ENCODE measurements at places on chromosomes 5 and 9. TPM values are rescaled to one million over a fixed set of nuclear protein-coding genes. Genes with fewer than 3 reads are reported as not detected.

The OBP2B gene
- not detected for total RNA-seq

DNA sequence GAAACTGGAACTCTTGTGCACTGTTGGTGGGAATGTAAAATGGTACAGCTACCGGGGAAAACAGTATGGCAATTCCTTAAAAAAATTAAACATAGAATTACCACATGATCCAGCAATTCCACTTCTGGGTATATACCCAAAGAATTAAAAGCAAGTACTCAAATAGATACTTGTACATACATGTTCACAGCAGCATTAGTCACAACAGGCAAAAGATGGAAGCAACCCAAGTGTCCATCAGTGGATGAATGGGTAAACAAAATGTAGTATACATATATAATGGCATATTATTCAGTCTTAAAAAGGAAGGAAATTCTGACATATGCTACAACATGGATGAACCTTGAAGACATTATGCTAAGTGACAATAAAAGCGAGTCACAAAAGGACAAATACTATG, 7.4 kb upstream of the SLC22A5 start:
- no peak for DNase-seq

The PTPN3 gene
- not detected for total RNA-seq

The ZFP2 gene
- total RNA-seq = not detected

DNA sequence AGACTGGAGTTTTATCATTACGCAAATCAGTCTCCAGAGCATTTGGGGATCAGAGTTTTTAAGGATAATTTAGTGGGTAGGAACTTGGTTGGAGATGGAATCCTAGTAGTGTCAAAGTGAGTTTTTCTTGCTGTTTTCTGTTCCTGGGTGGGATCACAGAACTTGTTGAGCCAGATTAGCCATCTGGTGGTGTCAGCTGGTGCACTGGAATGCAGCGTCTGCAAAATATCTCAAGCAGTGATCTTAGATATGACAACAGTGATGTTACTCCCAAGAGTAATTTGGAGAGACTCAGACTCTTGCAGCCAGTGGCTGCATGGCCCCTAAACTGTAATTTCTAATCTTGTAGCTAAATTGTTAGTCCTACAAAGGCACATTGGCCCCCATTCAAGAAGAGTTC, 1257.8 kb downstream of the MAT2B start:
- no peak for DNase-seq

DNA sequence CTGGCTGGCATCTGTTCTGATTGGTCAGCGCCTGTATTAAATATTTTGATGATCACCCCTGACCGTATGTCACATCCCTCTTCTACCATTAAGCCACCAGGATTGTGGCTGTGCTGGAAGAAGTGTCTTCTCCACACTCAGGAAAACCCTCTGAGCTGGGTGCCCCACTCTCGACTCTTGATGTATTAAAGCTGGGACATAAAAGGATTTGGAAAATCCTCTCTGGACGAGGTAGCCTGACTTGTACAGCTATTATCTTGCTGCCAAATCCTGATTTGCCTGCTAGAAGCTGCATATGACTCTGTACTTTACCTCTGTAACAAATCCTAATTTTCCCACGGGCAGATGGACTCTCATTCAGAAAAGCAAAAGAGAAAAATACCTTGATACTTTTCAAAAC, 161.0 kb downstream of the SLC28A3 start:
- no peak for DNase-seq

The SLC9A3 gene
- 3.5 TPM for total RNA-seq

DNA sequence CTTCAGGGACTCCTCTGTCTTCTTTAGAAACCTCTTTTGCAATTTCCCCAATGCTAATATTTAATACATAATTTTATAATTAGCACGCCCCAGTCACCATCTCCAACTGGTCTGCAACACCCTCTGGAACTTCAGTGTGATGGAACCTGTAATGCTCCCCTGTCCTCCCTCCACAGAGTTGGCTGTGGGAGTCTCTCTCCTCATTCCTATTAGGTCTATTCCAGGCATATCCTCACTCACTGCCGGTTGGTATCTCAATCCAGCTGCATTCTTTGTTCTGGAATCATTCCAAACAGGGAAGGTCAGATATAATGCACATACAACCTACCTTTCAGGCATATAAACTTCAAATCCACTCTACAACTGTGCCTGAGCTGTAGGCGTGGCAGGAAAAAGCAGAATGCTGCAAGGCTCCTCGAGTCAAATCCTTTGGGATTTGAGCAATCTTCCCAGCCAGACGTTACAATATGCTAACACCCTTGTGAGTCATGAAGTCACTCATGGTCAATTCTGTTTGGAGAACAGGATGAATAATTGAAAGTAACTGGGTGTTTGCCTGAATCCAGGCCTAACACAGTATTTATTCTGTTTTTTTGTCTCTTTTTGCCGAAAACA, 293.8 kb downstream of the CWC27 start:
- DNase-seq = no peak

GRCh38 chr9:81363916-81364480, 325.3 kb downstream of the TLE1 start:
- DNase-seq = no peak

- no peak for DNase-seq
These were observed 194.8 kb downstream of the LRRC70 start for GRCh38 chr5:62773460-62773859.

- DNase-seq = no peak
These were observed 11.5 kb upstream of the NKX2-5 start for GRCh38 chr5:173246511-173246910.

DNA sequence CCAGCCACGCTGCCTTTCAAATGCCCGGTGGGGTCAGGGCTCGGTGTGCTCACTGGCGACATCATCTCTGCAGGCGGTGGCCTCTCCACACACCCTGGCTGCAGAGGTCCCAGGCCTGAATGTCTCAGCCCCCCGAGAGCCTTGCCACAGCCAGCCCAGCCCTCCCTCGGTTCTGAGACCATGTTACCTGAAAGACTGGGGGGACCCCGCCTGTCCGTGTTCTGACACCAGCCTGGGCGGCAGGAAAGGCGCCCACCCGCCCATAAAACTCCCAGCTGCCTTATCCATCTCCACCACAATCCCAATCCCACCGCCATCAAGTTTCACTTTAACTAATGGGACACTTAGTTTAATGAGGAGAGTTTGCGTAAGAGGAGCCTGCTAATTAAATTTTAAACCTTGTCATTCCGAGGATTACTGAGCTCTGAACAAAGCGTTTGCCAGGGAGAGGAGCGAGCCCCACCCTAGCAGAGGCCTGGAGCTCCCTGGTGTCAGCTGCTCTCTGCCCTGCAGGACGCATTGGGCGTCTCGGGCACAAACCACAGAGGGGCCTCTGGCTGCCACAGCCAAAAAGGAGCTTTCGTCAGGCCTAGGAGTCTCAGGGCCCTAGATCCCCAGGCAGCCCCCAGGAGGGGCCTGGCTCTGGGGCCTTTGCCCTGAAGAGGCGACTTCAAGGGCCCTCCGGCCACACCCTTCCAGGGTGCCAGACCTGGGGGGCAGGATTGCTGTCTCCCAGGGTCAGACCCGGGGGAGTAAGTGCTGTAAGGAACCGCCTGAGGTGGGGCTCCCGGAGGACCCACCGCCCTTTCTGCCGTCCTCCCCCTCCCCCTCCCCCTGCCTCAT, 15.3 kb downstream of the LHX3 start:
- no peak for DNase-seq

DNA sequence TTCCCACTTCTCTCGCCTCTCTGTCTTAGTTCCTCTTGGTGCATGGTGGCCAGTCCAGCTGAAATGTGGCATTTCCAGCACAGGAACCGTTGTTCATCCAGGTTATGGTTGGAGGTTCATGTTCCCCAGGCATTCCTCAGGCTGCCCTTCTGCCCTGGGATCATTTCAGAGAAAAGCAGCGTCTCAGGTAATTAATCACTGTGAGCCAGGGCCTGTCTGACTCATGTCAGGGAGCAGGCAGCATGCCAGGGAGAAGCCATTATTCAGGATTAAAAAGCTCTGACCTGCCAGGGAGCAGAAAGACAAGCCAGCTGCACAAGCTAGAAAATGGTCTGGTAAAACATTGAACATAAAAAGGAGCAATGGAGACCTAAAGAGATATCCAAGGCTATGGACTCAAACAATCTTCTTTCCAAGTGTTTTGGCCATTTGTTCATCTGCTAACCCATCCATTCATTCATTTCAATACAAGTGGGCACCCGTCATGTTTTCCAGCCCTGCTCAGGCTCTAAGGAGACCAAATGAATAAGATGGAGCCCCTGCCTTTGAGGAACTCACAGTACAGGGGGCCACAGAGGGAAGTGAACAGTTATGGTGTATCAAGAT, 241.4 kb downstream of the DRD1 start:
- DNase-seq = no peak

The OLFM1 gene
- total RNA-seq = not detected

DNA sequence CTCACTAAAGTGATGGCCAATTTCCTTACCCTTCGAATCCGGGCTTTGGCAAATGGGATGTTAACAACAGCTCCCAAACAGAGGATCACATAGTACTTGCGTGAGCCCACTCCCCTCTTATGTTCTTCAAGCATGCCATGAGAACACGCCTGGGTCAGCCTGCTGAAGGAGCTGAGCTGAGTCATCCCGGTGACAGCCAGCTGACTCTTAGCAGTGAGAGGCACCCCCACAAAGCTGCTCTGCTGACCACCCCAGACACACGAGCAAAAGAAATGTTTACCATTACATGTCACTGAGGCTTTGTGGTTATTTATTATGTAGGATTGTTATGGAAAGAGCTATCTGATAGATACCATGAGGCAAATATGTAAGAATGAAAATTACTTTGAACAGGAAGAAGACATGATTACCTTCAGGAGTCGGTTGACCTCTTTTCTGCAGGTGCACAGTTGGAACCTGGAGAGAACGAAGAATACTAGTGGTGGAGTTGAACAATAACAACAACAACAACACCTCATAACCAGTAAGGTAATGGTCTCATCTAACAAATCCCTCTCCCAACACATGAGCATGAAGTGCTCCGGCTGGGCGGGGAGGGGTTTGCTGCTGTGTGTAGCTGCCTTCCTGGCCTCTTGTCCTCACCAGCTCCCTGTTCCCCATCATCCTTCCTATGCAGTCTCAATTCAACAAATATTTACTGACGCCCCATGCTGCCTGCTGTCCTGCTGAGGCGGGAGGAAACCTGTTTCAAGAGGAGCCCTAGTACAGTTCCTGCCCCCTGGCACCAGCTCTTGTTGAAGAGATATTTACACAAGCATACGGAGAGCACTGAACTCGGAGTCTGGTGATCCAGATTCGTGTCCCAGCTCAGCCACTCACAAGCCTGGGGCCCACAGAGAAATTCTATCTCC, 69.4 kb upstream of the LHFPL2 start:
- no peak for DNase-seq

DNA sequence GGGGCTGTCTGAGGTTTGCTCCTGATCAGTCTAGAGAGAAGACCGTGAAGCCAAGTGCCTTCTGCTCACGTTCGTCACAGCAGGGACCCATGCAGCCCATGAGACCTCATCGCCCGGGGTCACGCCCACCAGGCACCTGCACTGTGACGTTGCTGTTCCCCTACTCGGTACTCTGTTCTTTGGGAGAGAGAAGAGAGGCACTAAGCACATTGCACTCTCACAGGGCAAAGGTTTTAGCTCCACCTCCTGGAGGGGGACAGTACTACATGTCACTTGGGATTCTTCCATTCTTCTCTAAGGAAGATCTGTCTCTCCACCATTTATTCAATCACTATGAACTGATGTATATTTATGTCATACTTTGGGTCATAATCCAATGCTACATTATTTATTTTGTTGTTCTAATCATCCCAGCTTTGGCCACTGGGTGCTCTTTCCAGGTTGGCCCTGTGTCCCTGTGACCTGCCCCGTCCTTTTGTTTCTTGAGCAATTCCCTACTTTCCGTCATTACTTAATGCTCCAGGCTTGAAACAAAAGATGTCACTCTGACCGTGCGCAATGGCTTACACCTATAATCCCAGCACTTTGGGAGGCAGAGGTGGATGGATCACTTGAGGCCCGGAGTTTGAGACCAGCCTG, 31.4 kb upstream of the BRD3 start:
- peak; percentile 92 for DNase-seq

GRCh38 chr5:123138774-123139173, 49.7 kb downstream of the PRDM6 start:
- DNase-seq = no peak

GRCh38 chr5:57884346-57885102, 401.9 kb upstream of the ACTBL2 start:
- no peak for DNase-seq

- DNase-seq = no peak
These were observed 250.8 kb upstream of the IRX2 start for GRCh38 chr5:3002230-3002629.

- no peak for DNase-seq
These were observed 93.4 kb downstream of the DAB2IP start for GRCh38 chr9:121744687-121745395.

- DNase-seq = no peak
These were observed 21.6 kb downstream of the RAPGEF6 start for GRCh38 chr5:131613423-131613822.

GRCh38 chr5:14142827-14143545, at the start of gene TRIO:
Gene TRIO, plus strand, starts transcription at chr5:14143342. Its CDS starts 384 bp downstream, at chr5:14143726.
- DNase-seq = peak; percentile 71

The NPDC1 gene
- total RNA-seq = not detected
